ENCODE measurements at places on chromosomes 7 and 10.
A peak's percentile ranks its signal among the peaks of the same experiment; 100 is the strongest.

DNA sequence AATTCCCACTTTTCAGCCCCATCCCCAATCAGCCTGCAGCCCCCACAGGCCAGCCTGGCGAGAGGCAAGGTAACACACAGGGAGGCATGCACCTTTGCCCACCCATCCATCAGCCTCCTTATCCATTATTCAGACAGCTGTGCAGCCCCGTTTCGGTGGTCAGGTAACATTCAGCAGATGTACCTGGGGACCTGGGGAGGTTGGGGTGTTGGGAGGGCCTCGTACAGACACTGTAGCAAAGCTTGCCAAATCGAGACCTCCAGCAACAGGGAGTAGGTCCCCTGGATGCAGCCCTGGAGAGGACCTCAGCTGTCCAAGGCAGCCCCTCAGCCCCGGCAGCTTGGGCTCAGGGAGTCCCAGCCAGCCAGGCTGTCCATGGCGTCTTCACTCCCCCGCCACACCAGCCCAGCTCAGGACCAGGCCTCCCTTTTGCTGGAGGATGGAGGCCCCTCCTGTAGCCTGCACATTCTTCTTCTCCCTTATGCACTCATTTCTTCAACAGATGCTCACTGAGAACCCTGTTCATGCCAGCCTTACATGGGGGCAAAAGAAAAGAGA lies 8.5 kb upstream of the DRGX start:
- DNase-seq: no peak

DNA sequence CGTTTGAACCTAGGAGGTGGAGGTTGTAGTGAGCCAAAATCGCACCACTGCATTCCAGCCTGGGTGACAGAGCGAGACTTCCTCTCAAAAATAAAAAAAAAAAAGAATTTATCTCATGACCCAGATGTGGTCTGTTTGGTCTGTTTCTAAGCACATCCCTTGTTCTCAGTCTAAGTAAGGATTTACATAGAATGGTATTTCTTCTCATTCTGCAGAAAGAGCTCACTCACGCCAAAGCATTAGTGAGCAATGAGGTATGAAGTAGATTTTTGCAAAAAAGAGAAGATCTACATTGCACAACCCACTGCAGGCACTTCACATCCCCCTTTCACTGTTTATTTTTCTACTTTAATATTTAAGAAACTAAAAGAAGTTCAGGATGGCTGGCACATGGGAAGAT lies 76.5 kb upstream of the FGL2 start:
- DNase-seq: no peak

DNA sequence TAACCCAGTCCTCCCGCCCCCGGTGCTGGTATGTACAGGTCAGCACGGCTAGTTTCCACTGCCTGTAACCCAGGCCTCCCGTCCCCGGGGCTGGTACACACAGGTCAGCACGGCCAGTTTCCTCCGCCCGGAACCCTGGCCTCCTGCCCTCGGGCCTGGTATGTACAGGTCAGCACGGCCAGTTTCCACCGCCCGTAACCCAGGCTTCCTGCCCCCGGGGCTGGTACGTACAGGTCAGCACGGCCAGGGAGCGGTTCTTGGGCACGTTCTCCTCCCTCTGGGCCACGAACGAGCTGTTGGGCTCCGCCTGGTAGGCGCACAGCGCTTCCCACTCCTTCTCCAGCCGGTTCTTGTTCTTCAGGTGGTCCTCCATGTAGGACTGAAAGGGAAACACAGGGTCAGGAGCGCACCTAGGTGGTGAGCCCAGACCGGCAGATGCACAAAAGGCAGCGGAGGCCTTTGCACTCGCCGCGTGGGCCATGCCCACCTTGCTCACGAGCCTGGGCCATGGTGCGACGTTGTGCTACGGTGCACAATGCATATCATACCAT lies 284.4 kb downstream of the DNAJB6 start:
- DNase-seq: no peak

- DNase-seq: no peak
These were observed 479.3 kb downstream of the DNAJB6 start for GRCh38 chr7:157816086-157816485.

- DNase-seq: peak; percentile 87
These were observed 77.4 kb downstream of the PON1 start for GRCh38 chr7:95246831-95247370.

GRCh38 chr7:28260969-28261368 lies 80.4 kb upstream of the JAZF1 start:
- no peak for DNase-seq

GRCh38 chr10:28463141-28463540 lies 69.8 kb upstream of the WAC start:
- no peak for DNase-seq

DNA sequence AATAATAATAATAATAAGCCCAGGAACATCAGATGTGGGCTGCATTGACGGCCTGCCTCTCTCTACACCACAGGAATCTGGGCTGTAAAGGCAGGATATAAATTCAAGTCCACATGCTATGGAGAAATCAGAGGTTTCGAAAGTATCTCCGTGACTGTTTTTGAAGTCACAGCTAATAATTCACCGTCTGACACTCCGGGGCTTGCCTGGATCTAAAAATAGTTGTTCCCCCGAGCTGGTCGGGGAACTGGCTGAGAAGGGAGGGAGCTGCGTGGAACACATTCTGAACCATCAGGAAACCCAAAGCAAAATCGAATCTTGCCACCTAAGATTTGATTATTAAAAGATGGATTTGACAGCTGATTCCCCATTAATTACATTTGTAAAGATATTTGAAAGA lies 35.4 kb downstream of the KLF6 start:
- DNase-seq: no peak

DNA sequence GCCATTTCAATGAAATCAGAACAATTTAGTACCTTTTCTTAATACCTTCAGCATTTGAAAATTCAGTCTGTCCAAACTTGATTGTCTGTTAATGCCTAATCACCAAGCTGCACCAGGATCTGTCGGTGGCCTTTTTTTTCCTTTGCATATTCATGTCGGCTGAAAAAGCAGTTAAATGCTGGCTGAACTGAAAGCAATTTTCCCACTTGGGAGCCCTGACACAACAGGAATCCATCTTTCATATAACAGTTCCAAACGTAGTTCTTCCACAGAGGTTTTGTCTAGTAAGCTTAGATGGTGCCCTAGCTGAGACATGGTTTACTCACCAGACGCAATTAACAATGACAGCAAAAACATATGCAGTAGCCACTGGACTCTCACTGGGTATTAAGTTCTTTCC lies 83.6 kb upstream of the CHCHD3 start:
- no peak for DNase-seq

- DNase-seq: no peak
These were observed 1038.3 kb downstream of the LRMDA start for GRCh38 chr10:76469675-76470074.

GRCh38 chr7:110698576-110698975 lies 392.4 kb upstream of the LRRN3 start:
- no peak for DNase-seq

DNA sequence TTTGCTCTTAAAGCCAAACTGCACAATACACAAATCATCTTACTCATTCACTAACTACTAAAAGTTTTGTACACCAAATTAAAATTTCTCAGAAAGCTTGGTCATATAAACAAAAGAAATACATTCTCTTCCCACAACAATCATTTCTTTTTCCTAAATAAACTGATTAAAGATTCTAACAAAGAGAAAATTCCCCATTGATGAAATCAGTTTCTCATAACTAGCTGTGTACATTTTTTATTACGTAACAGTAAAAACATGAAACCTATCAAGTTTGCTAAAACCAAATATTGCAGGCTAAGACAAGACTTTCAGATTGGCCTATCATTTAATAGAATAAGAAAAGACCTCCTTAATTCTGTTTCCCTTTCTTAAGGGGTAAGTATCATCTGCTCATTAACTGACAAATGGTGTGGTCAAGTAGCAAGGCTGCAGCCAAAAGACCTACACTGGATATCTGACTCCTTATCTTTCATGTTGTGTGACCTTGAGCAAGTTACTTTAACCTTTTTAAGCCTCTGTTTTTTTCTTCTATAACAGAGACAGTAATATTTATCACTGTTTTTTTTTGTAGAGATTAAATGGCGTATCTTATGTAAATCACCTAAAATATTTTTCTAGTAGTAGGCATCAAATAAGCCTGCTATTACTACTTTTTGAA lies 22.4 kb downstream of the NAMPT start:
- DNase-seq: no peak

DNA sequence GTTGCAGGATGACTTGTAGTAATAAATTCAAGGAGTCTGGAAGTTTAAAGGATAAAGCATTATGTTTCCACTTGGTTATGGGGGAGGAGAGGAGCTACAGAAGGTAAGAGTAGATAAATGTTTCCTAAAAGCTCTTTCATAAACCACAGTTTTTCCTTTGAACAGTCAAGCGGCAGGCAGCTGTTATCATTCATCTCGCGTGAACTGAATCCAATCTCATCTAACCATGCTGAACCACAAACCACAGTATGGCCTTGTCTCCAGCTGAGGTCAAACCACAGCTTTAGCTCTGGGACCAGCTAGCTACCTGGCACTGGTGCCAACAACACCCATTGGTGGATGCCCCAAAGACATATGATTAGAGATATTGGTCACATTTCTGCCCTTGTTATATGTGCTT lies 63.3 kb downstream of the NOC3L start:
- peak; percentile 72 for DNase-seq

DNA sequence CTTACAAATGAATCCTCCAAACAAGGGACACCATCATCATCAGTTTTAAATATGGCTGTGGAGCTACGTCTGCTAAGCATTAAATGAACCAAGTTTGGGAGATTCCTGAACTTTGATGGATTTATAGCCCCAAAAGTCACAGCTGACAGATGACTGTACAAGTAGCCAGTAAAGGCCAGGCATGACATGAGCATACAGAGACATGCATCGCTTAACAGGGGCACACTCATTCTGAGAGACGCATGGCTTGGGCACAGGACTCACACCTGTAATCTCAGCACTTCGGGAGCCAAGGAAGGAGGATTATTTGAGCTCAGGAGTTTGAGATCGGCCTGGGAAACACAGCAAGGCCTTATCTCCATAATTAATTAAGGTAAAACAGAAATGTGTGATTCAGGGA lies 166.2 kb downstream of the PARD3 start:
- DNase-seq: no peak

GRCh38 chr10:108908096-108908495 lies 1015.2 kb downstream of the XPNPEP1 start:
- no peak for DNase-seq

GRCh38 chr7:23181684-23182553 lies at the start of gene NUP42:
TSS of gene NUP42 (plus strand) at chr7:23182048. CDS start at chr7:23182086, 38 bp downstream.
- DNase-seq: peak; percentile 100

GRCh38 chr10:24249829-24250415 lies 41.0 kb downstream of the KIAA1217 start:
- no peak for DNase-seq

GRCh38 chr10:101817337-101818118 lies 716 bp downstream of the OGA start:
- peak; percentile 94 for DNase-seq

DNA sequence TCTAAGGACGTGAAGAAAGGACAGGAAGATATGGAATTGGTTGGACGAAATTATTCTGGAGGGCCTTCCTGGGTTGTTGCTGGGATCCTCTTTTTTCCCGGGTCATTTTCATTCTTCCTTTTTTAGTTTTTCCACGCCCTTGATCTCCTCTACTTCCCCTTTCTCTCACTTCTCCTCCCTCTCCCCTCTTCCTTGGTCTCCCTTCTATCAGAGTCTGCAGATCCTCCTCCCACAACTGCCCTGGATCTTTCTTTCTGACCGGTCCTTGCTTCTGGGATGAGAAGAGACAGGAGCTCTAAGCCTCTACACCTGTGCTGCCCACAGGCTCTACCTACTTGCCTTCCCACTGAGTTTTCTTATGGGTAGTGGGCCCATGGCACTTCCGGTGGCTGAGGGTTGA lies 103.7 kb upstream of the RELN start:
- no peak for DNase-seq

- peak; percentile 60 for DNase-seq
These were observed 760 bp downstream of the CBX3 start for GRCh38 chr7:26202019-26202990.

- DNase-seq: no peak
These were observed 9.4 kb upstream of the CYCS start for GRCh38 chr7:25134358-25135010.

- DNase-seq: peak; percentile 55
These were observed 161.2 kb downstream of the CAMK1D start for GRCh38 chr10:12510501-12510941.

GRCh38 chr10:122549636-122550035 lies 10.9 kb upstream of the DMBT1 start:
- no peak for DNase-seq

DNA sequence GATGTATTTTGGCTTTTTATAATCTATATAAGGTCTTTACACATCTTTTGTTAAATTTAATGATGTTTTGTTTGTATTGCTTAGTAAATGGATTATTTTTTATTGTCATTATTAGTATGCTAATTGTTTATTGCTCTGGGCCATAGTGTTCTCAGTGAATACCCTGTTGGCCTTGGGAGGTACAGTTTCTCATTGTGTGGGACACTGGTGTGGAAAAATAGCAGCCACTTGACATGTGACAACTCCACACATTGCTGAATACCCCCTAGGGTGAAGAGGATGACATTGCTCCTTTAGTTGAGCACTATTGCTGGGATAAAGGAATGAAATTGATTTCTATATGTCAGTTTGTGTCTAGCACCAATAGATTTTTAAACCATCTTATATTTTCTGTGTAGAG lies 130.9 kb downstream of the CCNY start:
- DNase-seq: no peak

- DNase-seq: no peak
These were observed 167.7 kb upstream of the CCDC6 start for GRCh38 chr10:60073781-60074656.

GRCh38 chr7:80760292-80760691 lies 121.8 kb downstream of the CD36 start:
- no peak for DNase-seq

DNA sequence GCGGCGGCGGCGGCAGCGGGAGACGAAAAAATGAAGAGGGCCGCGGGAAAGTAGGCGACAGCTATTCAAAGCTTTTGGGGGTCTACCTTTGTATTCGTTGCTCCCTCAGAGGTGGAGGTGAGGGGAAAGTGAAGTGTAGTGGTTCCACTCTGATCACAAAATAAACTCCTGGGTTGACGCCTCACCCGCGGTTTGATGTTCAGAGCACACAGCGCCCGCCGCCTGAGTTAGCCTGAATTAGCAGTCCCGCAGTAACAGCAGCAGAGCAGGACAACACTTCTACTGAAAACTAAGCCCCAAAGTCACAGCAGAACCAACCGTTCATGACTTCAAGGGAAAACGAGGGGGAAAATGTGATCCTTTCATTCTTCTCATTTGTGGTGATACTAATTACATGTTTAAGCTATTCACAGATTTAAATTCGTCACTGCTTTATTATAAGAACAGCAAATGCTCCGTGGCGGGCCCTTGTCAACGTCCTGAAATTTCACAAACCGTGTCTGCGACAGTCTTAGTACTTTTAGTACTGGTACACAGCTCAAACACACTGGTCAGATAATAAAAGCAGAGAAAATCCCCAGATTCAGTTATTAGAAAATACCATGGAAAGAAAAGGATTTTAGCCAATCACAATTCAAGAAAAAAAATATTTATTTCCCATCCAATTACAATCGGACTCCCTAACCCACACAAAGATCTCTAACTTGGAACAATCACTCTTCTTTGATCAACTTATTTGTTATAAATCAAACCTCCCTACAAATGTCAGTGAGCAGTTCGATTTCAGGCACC lies 563 bp upstream of the JMJD1C start:
- DNase-seq: peak; percentile 75

- no peak for DNase-seq
These were observed 34.5 kb downstream of the DOCK1 start for GRCh38 chr10:126939706-126940105.

GRCh38 chr10:451856-452255 lies 237.6 kb downstream of the DIP2C start:
- no peak for DNase-seq

GRCh38 chr10:6912929-6913328 lies 332.9 kb upstream of the PRKCQ start:
- no peak for DNase-seq

Measured in ACHN (cell line).